ENCODE measurements at places on chromosomes 1 and 21.
A peak's percentile ranks its signal among the peaks of the same experiment; 100 is the strongest.

DNA sequence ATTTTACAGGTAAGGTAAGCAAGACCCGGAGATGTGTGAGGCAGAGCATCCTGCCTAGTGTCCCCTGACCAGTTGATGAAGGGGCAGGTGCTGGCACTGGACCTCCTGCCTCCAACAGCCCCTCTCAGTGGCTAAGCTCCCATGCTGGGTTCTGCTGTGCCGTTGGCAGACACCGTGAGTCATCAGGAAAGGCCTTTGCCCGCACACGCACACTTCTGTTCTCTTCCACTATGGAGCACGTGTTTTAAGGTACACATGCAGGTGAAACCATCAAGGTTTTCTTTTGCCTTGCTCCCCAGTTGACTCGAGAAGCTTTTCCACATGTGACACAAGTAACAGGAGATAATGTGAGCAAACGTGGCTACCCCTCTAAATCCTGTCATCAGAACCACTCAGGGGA, 207.9 kb downstream of the RRAGC start:
- DNase-seq: no peak
- no peaks in the 10 kb centered on the region for H3K27me3 ChIP-seq
- H3K4me1 ChIP-seq: no peaks in the 10 kb centered on the region
- no peak overlapping the region for H3K4me3 ChIP-seq
- H3K36me3 ChIP-seq: no peaks in the 10 kb centered on the region
- no peak overlapping the region for H3K27ac ChIP-seq

GRCh38 chr1:43511394-43511793, 19.3 kb upstream of the PTPRF start:
- H3K4me3 ChIP-seq: no peak overlapping the region
- DNase-seq: no peak
- no peaks in the 10 kb centered on the region for H3K36me3 ChIP-seq
- H3K27me3 ChIP-seq: no peaks in the 10 kb centered on the region
- peaks cover 4% of the 10 kb centered on the region for H3K4me1 ChIP-seq

GRCh38 chr21:42492201-42492600, 3.8 kb downstream of the RSPH1 start:
- no peak overlapping the region for H3K27ac ChIP-seq
- H3K27me3 ChIP-seq: no peaks in the 10 kb centered on the region
- H3K36me3 ChIP-seq: no peaks in the 10 kb centered on the region
- no peak overlapping the region for H3K4me3 ChIP-seq

- no peak overlapping the region for H3K27ac ChIP-seq
- peaks cover 16% of the 10 kb centered on the region for H3K4me1 ChIP-seq
- no peaks in the 10 kb centered on the region for H3K27me3 ChIP-seq
- H3K4me3 ChIP-seq: no peak overlapping the region
Observed at GRCh38 chr1:203381151-203381751, 30.3 kb upstream of the FMOD start.

GRCh38 chr1:89548122-89548857, 23.7 kb downstream of the LRRC8B start:
- no peak for DNase-seq
- H3K36me3 ChIP-seq: no peaks in the 10 kb centered on the region
- H3K4me3 ChIP-seq: no peak overlapping the region
- peaks cover 3% of the 10 kb centered on the region for H3K4me1 ChIP-seq

DNA sequence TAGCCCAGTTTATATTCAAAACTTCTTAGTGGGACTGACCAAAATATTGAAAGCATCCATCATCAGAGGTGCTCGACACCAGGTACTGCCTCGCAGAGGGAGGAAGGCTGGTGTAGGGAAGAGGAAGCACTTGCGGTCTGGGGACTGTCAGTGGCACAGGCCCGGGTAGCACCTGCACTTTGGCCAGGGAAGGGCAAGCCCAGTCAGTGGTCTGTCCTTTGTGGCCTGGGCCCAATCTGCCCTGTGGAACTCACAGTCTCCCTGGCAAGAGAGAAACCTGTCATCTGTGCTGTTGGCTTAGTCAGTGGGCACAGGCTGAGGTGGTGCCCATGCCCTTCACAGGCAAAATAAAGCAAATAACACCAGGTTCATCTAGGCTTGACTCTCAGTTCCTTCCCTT, 77.4 kb downstream of the SYT6 start:
- H3K4me1 ChIP-seq: peaks cover 18% of the 10 kb centered on the region
- no peak for DNase-seq
- no peak overlapping the region for H3K27ac ChIP-seq
- H3K27me3 ChIP-seq: no peaks in the 10 kb centered on the region
- no peak overlapping the region for H3K4me3 ChIP-seq

DNA sequence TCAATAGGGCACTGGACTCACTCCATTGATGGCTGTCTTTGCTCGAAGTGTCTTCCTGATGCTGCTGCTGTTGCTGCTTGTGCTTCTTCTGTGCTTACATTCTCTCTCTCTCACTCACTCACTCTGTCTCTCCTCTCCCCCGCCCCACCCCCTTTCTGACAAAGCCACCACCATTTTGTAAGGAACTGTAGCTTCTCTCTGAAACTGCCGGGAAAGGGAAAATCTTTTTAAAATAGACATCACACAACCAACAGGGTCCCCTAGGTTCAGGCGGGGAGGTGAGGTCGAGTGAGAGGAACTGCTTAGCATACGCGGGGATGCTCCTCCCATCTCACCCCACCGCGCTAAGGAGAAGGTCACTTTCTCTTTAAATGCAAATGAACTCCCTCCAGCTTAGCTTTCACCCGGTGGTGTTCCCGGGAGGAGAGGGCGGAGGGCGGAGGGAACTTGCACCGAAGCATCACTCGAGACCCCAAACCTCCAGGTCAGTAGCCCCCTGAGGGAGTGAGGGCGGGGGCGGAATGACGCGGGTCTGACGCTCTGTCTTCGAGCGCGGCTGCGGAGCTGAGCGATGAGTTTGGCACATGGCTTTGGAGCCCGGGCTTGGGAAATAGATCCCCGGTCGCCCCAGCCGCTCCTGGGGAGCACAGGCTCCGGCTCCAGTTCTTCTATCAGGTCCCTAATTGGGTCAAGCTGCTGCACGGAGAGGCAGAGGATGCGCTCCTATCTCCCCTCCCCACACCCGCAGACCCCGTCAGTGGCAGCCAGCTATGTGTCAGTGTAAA, at the start of gene CCDC28B:
CCDC28B (plus strand) TSS at position 370 of the 785 bp plus-strand sequence. CDS start 1,341 bp downstream, outside the sequence.
- peak within 1 kb of the TSS; percentile 86 for H3K27ac ChIP-seq
- no peaks in the 10 kb centered on the region for H3K27me3 ChIP-seq
- peaks cover 5% of the 10 kb centered on the region for H3K4me1 ChIP-seq
